ENCODE measurements at places on chromosomes 13 and 19. TPM values are rescaled to one million over a fixed set of nuclear protein-coding genes. Genes with fewer than 3 reads are reported as not detected.

DNA sequence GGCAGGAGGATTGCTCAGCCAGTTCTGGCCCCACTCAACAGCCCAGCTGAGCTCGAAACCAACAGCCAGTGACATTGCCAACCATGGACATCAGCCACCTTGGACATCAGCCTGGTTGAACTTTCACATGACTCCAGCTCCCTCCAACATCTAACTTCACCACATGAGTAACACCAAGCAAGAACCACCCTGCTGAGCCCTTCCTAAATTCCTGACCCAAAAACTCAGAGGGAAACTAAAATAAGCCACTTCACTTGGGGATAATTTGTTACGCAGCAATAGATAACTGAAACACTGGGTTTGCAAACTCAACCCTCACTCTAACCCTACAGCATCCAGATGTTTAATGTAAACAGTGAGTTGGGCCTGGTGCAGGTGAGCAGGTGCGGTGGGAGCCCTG lies 10.7 kb upstream of the LRFN3 start:
- no peak for DNase-seq

- DNase-seq = no peak
Observed at GRCh38 chr13:98423417-98423816, 153.5 kb downstream of the STK24 start.

The HIPK4 gene
- 0.11 TPM for total RNA-seq

The LILRB5 gene
- 0.28 TPM for total RNA-seq

The GPALPP1 gene
- total RNA-seq = 34.0 TPM

The STOML3 gene
- total RNA-seq = not detected

DNA sequence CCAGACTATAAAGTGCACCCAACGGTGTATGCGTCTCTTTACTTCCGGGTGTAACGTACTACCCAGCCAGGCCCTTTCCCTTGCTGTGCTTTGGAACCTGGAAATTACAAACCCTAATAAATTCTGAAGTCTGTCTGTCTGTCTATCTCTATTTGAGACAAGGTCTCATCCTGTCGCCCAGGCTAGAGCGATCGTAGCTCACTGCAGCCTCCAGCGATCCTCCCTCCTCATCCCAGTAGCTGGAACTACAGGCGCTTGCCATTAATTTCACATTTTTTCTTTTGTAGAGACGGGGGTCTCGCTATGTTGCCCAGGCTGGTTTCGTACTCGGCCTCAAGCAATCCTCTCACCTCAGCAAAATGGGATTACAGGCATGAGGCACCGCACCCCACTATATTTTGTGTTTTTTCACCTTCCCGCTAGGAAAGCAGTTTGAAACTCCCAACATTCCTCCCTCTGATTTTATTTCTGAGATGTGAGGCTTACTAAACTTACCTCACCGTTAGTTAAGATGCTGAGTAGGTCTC lies 469 bp upstream of the RNF6 start:
- no peak for DNase-seq

Measured in activated naive CD8-positive, alpha-beta T cell treated with anti-CD3 and anti-CD28 coated beads, Interleukin-2, amount 10 ng/mL, durations not matched to agents 7 days and 5 days (primary cell).